ENCODE measurements at places on chromosomes 16 and 17. TPM values are rescaled to one million over a fixed set of nuclear protein-coding genes. Genes with fewer than 3 reads are reported as not detected.

CD68 gene
- total RNA-seq = 9.2 TPM

NXN gene
- 52.2 TPM for total RNA-seq

DNA sequence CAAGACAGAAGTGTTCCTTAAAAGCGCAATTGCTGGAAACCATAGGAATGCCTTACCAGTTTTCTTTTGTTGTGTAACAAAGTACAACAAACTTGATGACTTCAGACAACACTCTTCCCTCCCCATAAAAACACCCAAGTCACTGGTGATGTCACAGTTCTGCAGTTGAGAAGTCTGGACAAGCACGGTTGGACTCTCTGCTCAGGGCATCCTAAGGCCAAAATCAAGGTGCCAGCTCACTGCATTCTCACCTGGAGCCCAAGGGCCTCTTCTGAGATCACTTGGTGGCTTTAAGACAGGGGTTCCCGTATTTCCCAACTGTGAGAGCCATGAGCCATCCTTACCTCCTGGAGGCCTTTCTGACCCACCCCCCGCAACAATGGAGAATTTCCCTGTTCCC is 45.6 kb upstream of the MEAK7 start:
- no peak for DNase-seq

DNA sequence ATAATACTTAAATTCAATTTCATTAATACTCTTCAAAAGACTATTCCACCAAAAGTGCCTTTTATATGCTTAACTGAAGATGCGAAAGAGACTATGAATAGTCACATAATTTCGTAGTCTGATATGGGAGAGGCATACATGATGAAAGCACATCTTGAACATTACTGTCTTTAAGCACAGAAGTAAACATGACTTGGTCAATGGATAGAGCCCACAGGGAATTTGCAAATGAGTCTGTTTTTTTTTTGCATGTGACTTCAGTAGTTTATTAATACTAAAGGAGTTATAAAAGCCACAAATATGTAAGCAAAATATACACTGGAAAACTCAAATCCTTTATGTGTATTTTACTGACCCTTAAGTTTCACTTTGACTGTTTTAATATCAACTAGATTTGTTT is 15.9 kb downstream of the ADPRM start:
- DNase-seq = no peak

KRT40 gene
- total RNA-seq = 7.7 TPM

CACNA1H gene
- total RNA-seq = 12.6 TPM

DNA sequence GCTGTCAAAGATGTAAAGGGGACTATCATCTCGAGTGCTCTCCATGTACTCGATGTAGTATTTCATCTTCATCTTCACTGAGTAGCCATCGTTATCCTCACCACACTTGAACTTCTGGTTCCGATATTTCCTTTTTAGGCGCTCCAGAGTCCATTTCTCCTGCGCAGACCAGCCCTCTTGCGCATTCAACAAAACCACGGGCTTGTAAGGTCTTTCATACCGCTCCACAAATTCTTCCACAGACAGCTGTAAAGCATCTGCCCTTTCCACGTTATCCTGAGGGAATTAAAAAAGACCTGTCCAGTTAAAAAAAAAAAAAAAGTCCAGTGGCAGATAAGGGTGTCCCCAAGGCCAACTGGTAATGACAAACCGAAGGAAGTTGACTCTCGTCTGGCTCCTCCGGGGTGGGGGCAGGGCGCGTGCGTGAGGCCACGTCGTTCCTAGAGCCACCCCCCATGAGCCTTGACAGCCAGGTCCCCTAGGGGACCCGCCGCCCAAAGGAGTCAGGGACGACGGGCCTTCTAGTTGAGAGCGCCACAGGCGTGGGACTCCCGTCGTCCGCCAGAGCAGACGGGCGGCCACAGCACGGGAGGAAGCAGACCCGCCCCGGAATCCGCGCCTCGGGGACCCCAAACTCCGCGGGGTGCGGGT is 701 bp downstream of the JMJD6 start:
- DNase-seq = peak; percentile 38

DBNDD1 gene
- 0.79 TPM for total RNA-seq

- DNase-seq = no peak
These were observed 54.5 kb downstream of the NKD1 start for GRCh38 chr16:50602531-50603205.

DNA sequence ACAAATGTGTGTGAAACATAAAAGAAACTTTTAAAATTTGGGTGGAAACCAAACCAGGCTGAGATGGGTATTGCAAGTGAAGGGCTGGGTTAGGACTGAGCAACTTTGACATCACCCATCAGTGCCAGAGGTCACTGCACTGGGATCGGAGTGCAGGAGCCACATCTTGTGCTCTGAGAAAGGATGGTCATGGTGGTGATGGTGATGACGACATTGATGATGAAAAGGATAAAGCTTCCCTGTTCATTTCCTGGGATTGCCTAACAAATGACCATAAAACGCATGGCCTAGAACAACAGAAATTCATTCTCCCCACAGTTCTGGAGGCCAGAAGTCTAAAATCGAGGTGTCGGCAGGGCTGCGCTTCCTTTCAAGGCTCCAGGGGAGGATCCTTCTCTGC is 324.0 kb downstream of the MAF start:
- no peak for DNase-seq

GRCh38 chr17:76327696-76328095 is 19.6 kb upstream of the QRICH2 start:
- no peak for DNase-seq

HOXB8 gene
- total RNA-seq = 1.6 TPM

- DNase-seq = no peak
These were observed 11.4 kb downstream of the CCR7 start for GRCh38 chr17:40553694-40554534.

DNA sequence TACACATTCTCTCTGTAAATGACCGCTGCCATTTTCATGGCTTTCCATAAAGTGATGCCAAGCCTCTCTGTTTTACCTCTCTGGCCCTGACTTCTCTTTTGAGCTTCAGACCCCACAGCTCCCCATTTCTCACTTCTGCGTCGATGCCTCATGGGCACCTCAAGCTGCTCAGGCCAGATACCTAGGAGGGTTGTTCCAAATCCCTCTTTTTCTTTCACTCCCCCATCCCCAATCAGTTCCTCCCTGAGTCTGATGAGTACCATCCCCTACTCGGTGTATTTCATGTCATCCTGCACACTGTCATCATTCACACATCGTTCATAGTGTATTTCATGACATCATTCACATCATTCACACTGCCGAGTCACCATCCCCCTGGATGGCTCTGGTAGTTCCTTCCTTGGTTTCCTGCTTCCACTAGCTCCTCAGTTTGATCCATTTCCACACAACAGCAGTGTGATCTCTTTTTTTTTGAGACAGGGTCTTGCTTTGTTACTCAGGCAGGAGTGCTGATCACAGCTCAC is 43.1 kb downstream of the NTN1 start:
- no peak for DNase-seq

GJC1 gene
- 19.9 TPM for total RNA-seq

GRCh38 chr16:87227296-87227951 is 89.8 kb downstream of the C16orf95 start:
- no peak for DNase-seq

GRCh38 chr16:10754941-10755340 is 11.3 kb downstream of the NUBP1 start:
- DNase-seq = no peak

- peak; percentile 32 for DNase-seq
These were observed 5.2 kb downstream of the CACNA1G start for GRCh38 chr17:50565402-50566350.

CYB5B gene
- total RNA-seq = 34.9 TPM

DNA sequence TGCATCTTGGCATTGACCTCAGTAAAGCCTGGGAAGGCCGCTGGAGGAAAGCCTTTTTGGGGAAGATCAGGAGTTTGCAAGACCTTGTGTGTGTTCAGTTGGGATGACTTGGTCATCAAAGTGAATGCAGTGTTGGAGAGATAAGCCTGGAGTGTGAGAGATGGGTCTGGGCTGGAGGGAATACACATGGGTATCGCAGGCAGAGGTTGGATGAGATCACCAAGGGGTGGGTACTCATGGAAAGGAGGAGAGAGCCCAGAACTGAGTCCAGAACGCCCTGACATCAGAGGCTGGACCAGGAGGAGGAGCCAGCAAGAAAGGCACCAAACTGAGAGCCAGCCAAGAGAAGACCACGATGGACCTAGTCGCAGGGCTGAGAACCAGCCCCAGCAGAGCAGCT is 35.2 kb downstream of the SDK2 start:
- no peak for DNase-seq

TNS4 gene
- total RNA-seq = 25.6 TPM

CDRT15 gene
- not detected for total RNA-seq

HCRT gene
- not detected for total RNA-seq

Measured in skin of body (tissue), 3 donors.